ENCODE measurements at places on chromosomes 2 and 18.

DNA sequence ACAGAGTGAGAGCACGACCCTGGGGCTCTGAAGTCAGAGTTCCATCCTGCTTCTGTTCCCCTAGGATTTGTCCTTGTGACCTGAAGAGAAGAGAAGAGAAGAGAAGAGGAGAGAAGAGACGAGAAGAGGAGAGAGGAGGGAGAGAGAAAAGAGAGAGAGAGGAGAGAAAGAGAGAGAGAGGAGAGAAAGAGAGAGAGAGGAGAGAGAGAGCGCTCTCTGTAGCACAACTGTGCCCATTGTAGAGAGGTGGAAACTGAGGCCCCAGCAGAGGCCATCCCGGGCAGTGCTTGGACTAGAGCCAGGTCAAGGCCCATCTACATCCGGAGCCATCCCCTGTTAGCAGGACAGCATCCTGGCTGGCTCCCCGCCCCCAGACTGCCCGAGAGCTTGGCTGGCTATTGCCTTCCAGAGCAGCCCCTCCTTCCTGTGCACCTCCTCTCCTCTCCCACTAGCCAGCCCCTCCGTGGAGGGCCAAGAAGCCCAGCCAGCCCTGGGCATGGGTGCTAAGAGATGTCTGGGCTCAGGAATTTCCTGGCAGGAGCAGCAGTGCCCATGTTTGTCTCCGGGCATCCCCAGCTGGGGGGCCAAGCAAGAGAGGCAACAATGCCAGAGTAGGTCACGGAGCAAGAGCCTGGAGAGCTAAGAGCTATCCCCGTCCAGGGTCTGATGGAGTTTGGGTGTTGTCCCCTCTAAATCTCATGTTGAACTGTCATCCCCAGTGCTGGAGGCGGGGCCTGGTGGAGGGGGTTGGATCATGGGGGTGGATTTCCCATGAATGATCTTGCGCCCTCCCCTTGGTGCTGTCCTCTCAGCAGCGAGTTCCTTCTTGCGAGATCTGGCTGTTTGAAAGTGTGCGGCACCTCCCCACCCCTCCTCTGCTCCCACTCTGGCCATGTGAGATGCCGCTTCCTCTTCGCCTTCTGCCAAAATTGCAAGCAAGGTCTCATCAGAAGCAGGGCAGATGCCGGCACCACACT is 18.2 kb upstream of the GPR55 start:
- DNase-seq = no peak

DNA sequence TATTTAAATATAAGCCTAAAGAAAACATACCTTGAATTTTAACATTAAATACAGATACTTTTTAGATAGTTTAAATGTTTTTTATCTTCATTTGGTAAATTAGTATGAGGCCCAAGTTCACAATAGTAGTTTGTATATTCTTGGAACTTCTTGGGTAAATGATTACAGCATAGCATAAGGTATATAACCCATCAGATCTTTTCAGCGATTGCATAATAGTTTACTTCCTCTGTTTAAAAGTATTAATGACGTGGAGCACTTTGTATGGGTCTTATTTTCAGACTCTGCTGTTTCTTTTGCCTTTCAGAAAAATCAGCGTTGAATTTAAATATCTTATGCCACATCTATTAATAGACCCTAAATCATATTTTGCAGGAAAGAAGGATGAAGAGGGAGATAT is 60.2 kb downstream of the CHRNA1 start:
- no peak for DNase-seq

- DNase-seq = no peak
These were observed 264.7 kb downstream of the MYCN start for GRCh38 chr2:16204886-16205620.

- DNase-seq = no peak
These were observed 60.0 kb upstream of the TGIF1 start for GRCh38 chr18:3389977-3390376.

DNA sequence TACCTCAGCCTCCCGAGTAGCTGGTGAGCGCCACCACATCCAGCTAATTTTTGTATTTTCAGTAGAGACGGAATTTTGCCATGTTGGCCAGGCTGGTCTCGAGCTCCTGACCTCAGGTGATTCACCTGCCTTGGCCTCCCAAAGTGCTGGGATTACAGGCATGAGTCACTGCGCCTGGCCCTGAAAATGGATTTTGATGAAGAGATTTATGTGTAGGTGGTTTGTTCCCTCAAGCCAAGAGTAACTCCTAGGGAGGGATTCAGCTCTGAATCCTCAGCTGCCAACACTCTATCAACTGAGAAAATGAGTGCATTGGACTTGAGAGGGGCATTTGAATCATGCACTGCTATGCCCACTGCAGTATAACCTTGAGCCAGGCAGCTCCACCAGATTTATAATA is 17.5 kb upstream of the LIPG start:
- DNase-seq = no peak

- DNase-seq = no peak
These were observed 104.4 kb downstream of the TANC1 start for GRCh38 chr2:159072795-159073194.

DNA sequence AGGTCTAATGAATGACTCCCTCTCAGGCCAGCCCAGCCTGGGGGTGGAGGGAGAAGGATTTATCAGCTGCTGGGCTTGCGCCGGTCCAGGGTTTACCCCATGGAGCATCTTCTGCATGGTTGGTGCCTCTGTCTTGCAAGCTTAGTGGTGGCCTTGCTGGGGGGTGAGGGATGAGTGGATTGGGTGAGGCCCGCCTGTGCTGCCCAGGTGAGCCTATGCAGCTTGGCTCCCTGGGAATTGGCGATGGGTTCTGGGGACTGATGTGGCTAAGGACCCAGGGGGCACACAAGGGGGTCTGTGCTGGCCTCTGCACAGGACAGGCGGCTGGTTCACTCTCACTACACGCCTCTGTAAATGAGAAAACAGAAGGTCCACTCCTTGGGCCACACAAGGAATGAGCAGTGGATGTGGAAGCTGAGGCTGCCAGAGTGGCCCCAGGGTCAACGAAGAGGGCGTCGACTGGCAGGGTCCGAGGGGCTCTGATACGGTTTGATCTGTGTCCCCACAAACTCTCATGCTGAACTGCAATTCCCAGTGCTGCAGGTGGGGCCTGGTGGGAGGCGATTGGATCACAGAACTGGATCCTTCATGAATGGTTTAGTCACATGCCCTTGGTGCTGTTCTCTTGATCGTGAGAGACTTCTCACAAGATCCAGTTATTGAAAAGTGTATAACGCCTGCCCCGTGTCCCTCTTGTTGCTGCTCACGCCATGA is 151.6 kb upstream of the HDAC4 start:
- no peak for DNase-seq

DNA sequence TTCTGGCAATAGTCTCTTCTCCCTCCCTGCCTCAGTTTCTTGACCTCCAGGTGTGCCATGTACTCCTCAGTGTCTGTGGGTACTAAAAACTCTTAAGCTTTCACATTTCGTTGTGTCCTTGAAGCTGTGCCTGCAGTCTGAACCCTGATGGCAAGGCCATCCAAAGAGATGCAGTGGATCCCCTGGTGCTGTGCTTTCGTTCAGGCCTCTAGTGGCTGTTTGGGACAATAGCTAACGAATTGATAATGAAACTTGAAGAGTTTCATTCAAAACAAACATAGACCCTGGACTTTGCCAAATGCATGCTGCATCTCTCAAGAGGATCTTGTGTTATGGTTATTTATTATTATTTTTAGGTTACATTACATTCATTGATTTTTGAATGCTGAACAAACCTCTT is 523.1 kb upstream of the FSIP2 start:
- no peak for DNase-seq

- no peak for DNase-seq
These were observed 11.2 kb upstream of the NAPG start for GRCh38 chr18:10514601-10515000.

DNA sequence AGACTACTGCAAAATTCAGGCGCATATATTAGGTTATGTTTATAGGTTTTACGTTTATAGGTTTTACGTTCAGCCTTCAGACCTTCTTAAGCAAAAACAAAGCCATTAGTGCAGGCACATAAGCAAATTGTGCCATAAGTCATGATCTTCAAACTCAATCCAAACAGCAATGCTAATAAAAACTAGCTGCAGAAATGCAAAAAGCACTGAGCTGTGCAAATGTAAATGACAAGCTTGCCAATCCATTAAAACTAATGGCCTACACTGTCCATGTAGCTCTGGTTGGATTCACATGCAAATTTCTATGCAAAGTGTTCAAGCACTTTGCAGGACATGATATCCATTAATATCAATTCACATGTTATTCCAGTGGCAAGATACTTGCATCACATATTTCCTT is 50.9 kb downstream of the LRPPRC start:
- no peak for DNase-seq
